GM12865 (cell line): ENCODE measurements at places on chromosomes 7 and 10.

DNA sequence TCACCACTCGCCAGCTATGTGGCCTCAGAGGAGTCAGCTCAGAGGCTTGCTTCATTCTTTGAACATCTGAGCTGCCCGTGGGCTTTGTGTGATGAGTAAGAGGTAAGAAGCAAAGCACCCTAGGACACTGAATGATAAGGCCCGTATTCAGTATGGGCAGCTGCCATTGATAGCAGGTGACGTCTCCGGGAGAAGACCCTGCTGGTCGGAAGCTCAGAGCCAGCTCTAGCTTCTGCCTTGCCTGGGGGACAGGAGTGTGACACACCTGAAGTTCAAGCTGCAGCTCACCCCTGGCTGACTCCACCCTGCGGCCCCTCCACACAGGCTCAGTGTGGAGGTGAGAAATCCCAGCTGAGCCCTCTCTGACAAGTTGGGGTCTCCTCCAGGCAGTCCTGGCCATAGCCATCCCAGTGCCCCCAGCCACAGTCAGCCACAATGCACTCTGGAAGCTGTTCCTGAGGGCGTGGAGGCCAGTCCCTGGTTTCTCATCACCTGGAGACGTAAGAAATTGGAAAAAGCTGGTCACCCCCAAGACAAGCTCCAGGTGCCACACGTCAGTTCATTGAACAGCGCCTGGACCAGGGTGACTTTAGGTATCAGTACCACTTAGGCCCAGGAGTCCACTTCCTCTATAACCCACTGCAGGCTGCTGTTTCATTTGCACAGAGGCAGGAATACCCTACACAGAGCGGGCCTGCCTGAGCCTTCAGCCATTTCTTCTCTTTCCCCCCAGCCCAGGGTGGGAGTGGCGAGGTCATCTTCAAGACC is 164.9 kb upstream of the RHEB start:
- no peak for DNase-seq

DNA sequence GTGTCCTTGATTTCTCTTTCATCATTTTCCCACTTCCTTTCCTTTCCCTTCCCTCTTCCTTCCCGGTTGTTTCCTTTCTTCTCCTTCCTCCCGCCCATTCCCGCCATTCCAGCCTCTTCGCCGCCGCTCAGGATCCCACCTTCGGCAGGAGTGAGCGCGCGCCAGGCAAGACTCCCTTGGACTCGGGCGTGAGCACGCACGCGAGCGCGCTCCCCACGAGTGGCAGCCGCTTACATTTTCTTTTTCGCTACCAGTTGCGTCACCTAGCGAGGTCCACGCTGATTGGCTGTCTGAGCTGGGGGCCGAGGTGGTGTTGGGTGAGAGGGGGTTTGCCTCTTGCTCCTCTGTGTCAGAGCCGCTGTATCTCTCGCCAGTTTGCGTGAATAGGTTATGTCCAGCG is 11.8 kb downstream of the ZAN start:
- peak; percentile 85 for DNase-seq

DNA sequence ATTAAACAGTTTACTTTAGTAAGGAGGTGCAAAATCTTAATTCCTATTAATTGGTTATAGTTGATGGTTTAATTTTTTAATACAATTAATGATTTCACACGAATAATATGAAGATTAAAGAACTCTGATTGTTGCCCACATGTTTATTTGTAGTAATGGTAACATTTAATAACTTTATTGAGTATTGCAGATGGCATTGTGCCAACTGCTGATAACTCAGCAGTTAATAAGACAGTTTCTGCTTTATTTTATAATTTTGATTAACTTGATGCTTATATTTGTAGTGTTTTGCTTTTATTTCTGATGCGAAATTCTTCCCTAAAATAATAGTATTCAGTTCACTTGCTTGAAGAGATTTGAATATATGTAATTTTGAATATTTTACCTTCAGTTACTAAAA is 2.8 kb downstream of the DNAJB9 start:
- DNase-seq: no peak

DNA sequence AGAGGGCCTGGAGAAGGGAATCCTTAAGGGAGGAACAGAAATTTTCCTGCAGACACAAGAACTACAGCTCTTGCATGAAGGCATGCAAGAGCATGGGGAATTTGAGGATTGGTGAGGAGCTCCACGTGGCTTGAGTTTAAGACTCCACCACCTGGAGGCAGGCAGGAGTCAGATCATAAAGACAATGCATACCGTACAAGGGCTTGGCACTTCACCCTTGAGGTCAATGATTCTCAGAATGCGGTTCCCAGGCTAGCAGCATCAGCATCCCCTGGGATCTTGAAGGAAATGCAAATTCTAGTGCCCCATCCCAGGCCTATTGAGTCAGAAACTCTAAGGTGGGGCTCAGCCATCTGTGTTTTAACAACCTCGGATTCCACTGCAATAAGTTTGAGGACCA is 143.8 kb downstream of the C7orf25 start:
- DNase-seq: peak; percentile 2

GRCh38 chr10:34736976-34737771 is 77.9 kb downstream of the PARD3 start:
- no peak for DNase-seq

GRCh38 chr7:47149971-47150370 is 431.9 kb downstream of the TNS3 start:
- no peak for DNase-seq
